ENCODE measurements at places on chromosomes 6 and 20. TPM values are rescaled to one million over a fixed set of nuclear protein-coding genes. Genes with fewer than 3 reads are reported as not detected.
A peak's percentile ranks its signal among the peaks of the same experiment; 100 is the strongest.

PRR18 gene
- polyA plus RNA-seq = 0.30 TPM

VGLL2 gene
- polyA plus RNA-seq = not detected

RNF182 gene
- polyA plus RNA-seq = 3.5 TPM

MAK gene
- 1.4 TPM for polyA plus RNA-seq

SAMD3 gene
- 0.64 TPM for polyA plus RNA-seq

CFAP61 gene
- 2.5 TPM for polyA plus RNA-seq

METTL24 gene
- 11.9 TPM for polyA plus RNA-seq

RFX6 gene
- polyA plus RNA-seq = 0.10 TPM

DNA sequence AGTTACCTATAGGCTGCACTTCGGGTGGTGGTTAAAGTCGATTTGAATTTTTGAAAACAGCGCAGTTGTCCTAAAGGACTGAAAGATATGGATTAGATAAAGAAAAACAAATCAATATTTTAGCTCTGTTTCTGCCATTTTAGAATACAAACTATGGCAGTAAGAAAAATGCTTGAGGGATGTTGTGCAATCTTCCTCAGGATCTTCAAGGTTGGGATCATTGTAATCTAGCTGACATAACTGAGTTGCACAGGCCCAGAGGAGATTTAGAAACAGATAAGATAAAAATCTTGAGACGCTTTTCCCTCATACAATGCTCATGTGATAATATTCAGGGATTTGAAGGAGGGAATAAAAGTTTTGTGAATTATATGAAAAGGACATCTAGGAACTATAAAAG, 926 bp downstream of the PEX3 start:
- DNase-seq = no peak

GRCh38 chr6:166512567-166512966, 73.9 kb downstream of the RAMACL start:
- no peak for DNase-seq

DNA sequence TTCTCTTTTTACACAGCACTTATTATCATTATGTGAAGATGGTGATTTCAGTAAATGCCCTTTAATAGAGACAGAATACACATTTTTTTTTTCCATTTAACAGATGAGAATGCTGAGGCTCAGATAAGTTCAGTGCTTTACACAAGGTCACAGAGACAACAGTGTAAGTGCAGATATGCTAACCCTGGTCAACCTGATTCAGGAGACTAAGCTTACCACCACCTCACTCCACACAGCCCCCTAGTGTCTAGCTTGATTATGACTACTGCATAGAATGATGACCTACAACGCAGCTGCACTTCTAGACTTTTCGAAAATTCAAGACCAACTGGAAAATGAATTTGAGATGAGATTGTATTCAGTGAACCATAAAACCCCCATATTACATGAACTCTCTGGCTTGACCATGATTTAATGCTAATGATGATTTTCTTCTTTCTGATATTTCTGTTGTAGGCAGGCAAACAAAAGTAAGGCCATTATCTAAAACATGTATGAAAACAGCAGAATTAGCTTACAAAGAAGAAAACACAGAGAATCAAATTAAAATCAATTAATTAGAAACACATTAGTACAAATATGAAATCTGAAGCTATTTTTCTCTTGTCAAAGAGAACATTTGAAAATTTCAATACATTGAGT, 212.1 kb upstream of the PHACTR1 start:
- DNase-seq = no peak

DNA sequence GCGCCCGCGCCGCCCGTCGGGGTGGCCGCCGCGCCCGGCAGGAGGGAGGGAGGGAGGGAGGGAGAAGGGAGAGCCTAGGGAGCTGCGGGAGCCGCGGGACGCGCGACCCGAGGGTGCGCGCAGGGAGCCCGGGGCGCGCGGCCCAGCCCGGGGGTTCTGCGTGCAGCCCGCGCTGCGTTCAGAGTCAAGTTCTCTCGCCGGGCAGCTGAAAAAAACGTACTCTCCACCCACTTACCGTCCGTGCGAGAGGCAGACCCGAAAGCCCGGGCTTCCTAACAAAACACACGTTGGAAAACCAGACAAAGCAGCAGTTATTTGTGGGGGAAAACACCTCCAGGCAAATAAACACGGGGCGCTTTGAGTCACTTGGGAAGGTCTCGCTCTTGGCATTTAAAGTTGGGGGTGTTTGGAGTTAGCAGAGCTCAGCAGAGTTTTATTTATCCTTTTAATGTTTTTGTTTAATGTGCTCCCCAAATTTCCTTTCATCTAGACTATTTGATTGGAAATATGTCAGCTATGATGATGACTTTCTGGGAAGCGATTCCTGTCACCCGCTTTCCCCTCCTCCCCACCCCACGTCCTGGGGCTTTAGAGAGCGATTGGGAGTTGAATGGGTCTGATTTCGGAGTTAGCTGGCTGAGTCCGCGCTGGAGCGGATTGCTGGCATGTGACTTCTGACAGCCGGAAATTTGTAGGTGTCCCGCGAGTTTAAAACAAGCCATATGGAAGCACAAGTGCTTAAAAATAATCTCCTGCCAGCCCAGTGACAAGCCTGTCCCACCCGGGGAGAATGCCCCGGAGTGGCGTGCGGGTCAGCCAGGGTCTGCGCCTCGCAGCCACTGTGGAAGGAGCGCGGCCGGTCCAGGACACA, 1.1 kb downstream of the ESR1 start:
- DNase-seq = no peak

DNA sequence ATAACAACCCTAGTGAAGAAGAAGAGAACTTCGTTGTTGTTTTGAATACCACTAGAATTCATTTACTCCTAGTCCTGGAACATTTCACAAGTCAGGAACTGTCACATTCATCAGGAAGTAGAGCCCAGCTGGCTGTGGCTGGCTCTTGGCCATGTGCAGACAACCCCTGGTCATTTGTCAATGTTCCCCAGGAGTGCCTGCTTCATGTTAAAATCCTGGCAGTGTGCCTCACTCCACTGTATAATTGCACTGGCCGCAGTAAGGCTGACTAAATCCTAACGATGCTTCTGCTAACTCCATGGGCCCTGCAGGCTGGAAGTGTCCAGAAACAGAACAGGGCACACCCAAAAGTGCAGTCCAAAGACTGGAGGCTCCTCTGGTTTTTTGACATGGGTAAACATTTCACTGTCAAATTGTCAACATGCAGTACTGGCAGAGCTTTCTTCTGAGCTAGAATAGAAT, 41.5 kb upstream of the ADGRF1 start:
- peak; percentile 89 for DNase-seq

GRCh38 chr20:46400828-46401477, 5.5 kb downstream of the ELMO2 start:
- no peak for DNase-seq

GRCh38 chr6:152905551-152906299, 77.1 kb downstream of the FBXO5 start:
- DNase-seq = no peak

All from renal pelvis (tissue), 12 donors.